OCI-M1 (cell line): ENCODE measurements at places on chromosomes 12 and 14.

- DNase-seq, result no peak
These were observed 4.3 kb upstream of the RAD52 start for GRCh38 chr12:953776-954175.

- DNase-seq, result no peak
These were observed 130.2 kb upstream of the LRFN5 start for GRCh38 chr14:41476526-41476925.

- DNase-seq, result no peak
These were observed 38.2 kb upstream of the CRADD start for GRCh38 chr12:93638954-93639353.

DNA sequence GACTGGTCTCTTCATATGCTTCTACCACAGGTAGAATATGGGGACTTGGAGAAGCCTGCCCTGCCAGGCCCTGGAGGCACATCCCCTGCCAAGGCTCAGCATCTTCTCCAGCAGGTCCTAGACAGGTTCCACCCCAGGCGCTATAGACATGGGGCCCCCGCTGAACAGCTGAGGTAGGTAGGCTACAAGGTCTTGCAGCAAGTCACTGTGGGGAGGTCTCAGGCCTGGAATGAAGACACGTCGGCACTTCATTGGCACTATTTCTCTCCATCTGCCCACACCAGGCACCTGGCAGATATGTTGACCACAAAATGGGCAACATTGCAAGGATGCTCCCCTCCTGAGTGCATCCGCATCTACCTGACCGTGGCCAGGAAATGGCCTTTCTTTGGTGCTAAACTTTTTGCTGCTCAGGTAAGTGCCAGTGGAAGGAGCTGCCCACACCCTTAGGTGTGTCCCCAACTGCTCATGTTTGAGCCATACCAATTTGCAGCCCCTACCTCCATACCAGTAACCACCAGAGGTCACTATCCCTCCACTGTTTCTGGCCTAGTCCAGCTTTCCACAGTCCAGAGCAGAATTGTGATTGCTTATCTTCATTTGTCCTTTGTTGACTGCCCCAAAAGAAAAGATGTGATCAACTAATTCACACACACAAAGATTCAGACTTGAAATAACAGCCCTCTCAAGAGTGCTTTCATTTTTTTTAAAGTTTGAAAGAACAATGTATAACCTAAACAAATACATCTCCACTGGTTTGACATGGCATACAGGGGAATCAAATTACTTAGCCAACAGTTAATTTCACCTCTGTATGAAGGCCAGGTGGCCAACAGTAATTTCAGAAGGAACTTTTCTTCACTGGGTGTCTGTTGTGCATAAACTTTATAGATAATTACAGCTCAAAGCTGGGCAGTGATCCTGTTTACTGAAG lies 16.1 kb downstream of the PIGH start:
- peak; percentile 70 for DNase-seq

DNA sequence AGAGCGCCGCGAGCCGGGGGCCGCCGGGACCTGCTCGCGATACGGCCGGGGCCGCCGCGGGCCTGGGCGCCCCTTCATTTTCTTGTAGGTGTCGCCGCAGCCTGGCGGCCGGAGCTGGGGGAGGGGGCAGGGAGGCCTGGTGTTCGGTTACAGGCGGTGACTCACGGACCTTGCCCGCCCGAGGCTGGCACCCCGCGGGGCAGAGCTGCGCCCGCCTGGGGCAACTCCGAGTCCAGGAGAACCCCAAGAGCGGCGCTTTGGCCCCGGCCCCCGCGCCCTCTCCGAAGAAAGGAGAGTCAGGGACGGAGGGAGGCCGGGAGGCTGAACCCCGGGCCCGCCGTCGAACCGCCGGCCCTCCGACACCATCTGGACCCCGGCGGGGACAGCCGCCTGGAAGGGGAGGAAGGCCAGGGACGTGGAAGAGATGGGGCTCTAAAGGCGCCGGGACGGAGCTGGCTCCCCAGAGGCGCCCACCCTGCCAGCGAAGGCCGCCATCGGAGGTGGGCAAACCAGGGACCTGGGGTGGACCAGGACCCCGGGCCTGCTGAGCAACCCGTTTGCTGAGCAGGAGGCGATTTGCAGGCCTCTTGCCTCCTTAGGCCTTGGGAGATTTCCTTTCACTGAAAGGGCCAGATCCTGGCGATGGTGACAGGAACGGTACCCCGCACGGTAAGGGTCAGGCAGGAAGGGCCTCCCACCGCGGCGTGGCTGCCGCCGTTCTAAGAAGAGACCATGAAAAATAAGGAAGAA lies 843 bp upstream of the NUAK1 start:
- no peak for DNase-seq
